ENCODE measurements at places on chromosomes 12 and 14.
A peak's percentile ranks its signal among the peaks of the same experiment; 100 is the strongest.

DNA sequence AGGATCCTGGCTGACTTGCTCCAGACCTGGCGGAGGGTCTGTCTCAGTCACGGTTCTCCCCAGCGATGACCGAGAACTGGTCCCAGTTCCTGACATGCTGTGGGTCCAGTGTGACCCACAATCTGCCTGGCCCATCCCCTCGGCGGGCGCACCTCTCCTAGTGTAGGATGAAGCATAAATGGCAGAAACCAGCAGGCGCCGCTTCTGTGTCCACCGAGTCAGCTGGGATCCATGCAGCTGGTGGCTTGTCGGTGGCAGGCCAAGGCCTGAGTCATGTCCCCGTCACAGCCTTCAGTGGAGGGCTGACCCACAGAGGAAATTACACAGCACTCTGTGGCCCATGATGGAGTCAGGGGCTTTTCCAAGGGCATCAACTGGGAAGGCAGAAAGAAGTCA is 38.5 kb downstream of the NFKBIA start:
- no peaks in the 10 kb centered on the region for H3K36me3 ChIP-seq
- no peak overlapping the region for H3K27ac ChIP-seq
- H3K4me1 ChIP-seq, result peaks cover 13% of the 10 kb centered on the region
- H3K27me3 ChIP-seq, result no peaks in the 10 kb centered on the region
- no peak for DNase-seq

GRCh38 chr14:26528415-26529182 is 69.2 kb downstream of the NOVA1 start:
- H3K4me1 ChIP-seq, result no peaks in the 10 kb centered on the region
- no peak overlapping the region for H3K27ac ChIP-seq
- no peaks in the 10 kb centered on the region for H3K36me3 ChIP-seq
- DNase-seq, result no peak
- no peak overlapping the region for H3K4me3 ChIP-seq
- H3K27me3 ChIP-seq, result no peaks in the 10 kb centered on the region

DNA sequence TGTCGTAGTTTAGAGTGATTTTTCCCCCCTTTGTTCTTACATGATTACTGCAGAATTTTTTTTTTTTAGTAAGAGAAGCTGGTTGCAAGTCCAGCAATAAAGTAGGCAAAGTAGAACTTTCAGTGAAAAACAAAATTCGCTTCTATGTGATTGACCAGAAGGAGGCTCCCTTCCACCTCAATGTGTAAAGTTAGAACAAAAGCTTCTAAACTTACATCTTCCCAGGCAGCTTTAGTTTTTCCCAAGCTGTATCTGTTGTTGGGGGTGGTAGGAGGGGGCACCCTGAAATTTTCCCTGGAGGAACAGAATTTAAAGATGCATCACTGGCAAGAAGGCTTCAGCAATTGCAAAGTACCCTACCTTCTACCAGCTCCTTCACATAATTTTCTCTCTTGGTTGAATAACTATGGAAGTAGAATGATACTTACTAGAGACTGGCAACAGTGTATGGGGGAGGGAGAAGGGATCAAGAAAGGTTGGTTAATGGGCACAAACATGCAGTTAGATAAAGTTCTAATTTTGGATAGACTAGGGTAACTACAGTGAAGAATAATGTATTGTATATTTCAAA is 87.3 kb upstream of the E2F7 start:
- no peak overlapping the region for H3K4me3 ChIP-seq
- H3K4me1 ChIP-seq, result no peaks in the 10 kb centered on the region
- peak; percentile 47 for DNase-seq
- H3K27ac ChIP-seq, result no peak overlapping the region

DNA sequence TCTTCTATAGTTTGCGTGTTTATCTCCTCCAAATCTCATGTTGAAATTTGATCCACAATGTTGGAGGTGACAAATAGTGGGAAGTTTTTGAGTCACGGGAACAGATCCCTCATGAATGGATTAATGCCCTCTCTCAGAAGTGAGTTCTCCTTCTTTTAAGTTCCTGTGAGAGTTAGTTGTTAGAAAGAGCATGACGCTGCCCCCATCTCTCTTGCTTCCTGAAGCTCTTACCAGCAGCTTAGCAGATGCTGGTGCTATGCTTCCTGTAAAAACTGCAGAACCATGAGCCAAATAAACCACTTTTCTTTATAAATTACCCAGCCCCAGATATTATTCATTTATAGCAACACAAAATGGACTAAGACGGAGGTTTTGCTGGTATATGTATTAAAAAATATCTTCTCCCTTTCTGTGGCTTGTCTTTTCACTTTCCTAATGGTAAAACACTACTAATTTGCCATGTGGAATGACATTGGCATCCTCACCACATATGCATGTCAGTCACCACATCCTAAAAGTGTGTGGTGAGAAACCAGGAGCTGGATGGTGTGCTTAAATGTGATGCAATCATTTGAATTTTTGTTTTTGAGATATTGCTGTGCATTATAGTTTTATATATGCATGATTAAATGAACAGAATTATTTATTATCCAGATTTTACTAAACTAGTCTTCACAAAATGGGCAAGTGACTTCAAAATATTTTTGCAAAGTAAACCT is 449.3 kb downstream of the ADAMTS20 start:
- H3K27me3 ChIP-seq, result no peaks in the 10 kb centered on the region
- H3K4me1 ChIP-seq, result no peaks in the 10 kb centered on the region
- no peak for DNase-seq
- no peak overlapping the region for H3K4me3 ChIP-seq
- H3K36me3 ChIP-seq, result no peaks in the 10 kb centered on the region

GRCh38 chr12:86719381-86719780 is 463.2 kb upstream of the MGAT4C start:
- no peaks in the 10 kb centered on the region for H3K4me1 ChIP-seq
- no peak overlapping the region for H3K27ac ChIP-seq
- no peak overlapping the region for H3K4me3 ChIP-seq
- no peaks in the 10 kb centered on the region for H3K27me3 ChIP-seq
- DNase-seq, result no peak

DNA sequence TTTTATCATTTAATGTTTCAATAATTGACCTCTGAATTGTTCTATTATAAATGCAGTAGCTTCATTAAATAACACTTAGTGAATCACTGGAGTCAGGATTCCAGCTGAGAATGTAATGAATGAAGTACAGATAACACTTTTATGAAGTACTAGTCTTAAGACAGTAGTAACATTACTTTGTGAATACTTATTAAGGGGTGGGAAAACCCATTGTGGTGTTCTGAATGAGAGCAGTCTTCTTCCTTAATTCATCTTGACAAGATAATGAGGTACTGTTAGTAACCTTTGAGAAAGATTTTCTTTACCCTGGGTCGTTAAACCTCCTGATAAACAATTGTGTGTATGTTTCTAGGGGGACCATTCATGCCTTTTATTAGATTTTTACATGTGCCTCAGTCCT is 12.7 kb downstream of the NUP107 start:
- H3K36me3 ChIP-seq, result peaks cover 67% of the 10 kb centered on the region
- DNase-seq, result no peak
- H3K27ac ChIP-seq, result no peak overlapping the region
- H3K4me1 ChIP-seq, result no peaks in the 10 kb centered on the region
- no peaks in the 10 kb centered on the region for H3K27me3 ChIP-seq

DNA sequence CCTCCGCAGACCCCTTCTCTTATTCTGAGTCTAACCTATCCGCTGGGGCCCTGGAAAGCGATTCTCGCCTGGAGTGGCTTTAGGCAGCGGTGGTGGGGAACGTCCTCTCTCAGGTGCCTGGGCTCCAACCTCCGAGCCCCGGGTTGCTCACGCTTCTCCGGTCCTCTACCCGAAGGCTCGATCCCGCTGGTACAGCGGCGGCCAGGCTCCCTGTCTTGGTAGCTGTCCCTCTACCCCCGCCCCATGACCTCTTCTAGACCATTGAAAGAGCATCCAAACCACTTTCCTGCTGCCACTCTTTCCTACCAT is 505 bp upstream of the HEBP1 start:
- H3K4me3 ChIP-seq, result peak overlapping the region; percentile 84
- H3K36me3 ChIP-seq, result no peaks in the 10 kb centered on the region
- H3K27ac ChIP-seq, result peak overlapping the region; percentile 78
- no peak for DNase-seq

GRCh38 chr12:5798242-5799015 is 146.6 kb downstream of the ANO2 start:
- peaks cover 20% of the 10 kb centered on the region for H3K27me3 ChIP-seq
- H3K4me3 ChIP-seq, result no peak overlapping the region
- no peak for DNase-seq
- H3K27ac ChIP-seq, result no peak overlapping the region
- no peaks in the 10 kb centered on the region for H3K4me1 ChIP-seq

GRCh38 chr12:95970905-95971304 is 25.2 kb downstream of the HAL start:
- H3K27me3 ChIP-seq, result no peaks in the 10 kb centered on the region
- DNase-seq, result no peak
- no peak overlapping the region for H3K27ac ChIP-seq

DNA sequence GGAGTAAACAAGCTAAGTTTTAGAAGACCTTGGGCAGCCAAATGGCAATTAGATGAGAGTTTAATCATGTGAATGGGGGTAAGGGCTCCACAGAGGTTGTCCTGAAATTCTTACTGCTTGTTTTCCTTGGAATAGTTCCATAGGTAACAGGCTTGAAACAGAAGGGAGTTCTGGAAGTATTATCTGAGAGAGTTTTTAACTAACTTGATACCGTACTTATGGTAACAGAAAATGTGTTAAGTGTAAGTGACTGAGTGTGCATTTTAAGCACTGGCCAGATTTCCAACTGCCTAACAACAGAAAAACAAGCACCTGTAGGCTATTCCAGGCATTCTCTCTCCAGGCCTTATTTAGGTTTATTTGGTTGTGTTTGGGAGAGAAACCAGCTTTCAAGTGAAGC is 414.6 kb upstream of the PDE3A start:
- no peak overlapping the region for H3K4me3 ChIP-seq
- no peaks in the 10 kb centered on the region for H3K4me1 ChIP-seq
- no peaks in the 10 kb centered on the region for H3K27me3 ChIP-seq
- H3K27ac ChIP-seq, result no peak overlapping the region
- H3K36me3 ChIP-seq, result no peaks in the 10 kb centered on the region

DNA sequence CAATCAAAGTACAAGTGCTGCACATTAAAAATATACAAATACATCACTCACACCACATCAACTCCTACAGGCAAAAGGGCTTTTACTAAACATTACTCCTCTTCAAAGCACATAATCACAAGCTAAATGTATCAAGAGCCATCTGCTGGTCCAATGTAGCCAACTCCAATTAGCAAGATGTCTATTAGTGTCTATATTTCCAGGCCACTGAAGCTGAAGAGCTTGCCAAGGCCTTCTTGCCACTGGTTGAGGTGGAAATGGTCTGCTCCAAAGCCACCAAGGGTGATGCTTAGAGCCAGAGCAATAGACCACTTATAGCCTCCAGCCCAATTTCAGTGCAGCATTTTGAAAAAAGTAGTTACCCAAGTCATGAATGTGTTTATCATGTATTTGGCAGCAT is 54.4 kb downstream of the RASSF9 start:
- H3K36me3 ChIP-seq, result no peaks in the 10 kb centered on the region
- peaks cover 28% of the 10 kb centered on the region for H3K4me1 ChIP-seq
- H3K27ac ChIP-seq, result no peak overlapping the region

GRCh38 chr14:51884086-51884927 is 23.9 kb downstream of the GNG2 start:
- no peaks in the 10 kb centered on the region for H3K27me3 ChIP-seq
- no peak overlapping the region for H3K27ac ChIP-seq
- H3K36me3 ChIP-seq, result no peaks in the 10 kb centered on the region
- no peak overlapping the region for H3K4me3 ChIP-seq
- peak; percentile 10 for DNase-seq

- H3K27me3 ChIP-seq, result no peaks in the 10 kb centered on the region
- no peaks in the 10 kb centered on the region for H3K4me1 ChIP-seq
- H3K4me3 ChIP-seq, result no peak overlapping the region
- H3K36me3 ChIP-seq, result no peaks in the 10 kb centered on the region
- no peak overlapping the region for H3K27ac ChIP-seq
- DNase-seq, result no peak
These were observed 88.1 kb upstream of the MANSC4 start for GRCh38 chr12:27868139-27868538.

GRCh38 chr14:33676135-33676566 is 274.7 kb downstream of the EGLN3 start:
- no peak overlapping the region for H3K4me3 ChIP-seq
- no peak overlapping the region for H3K27ac ChIP-seq
- peaks cover 27% of the 10 kb centered on the region for H3K4me1 ChIP-seq
- DNase-seq, result peak; percentile 74
- no peaks in the 10 kb centered on the region for H3K27me3 ChIP-seq

DNA sequence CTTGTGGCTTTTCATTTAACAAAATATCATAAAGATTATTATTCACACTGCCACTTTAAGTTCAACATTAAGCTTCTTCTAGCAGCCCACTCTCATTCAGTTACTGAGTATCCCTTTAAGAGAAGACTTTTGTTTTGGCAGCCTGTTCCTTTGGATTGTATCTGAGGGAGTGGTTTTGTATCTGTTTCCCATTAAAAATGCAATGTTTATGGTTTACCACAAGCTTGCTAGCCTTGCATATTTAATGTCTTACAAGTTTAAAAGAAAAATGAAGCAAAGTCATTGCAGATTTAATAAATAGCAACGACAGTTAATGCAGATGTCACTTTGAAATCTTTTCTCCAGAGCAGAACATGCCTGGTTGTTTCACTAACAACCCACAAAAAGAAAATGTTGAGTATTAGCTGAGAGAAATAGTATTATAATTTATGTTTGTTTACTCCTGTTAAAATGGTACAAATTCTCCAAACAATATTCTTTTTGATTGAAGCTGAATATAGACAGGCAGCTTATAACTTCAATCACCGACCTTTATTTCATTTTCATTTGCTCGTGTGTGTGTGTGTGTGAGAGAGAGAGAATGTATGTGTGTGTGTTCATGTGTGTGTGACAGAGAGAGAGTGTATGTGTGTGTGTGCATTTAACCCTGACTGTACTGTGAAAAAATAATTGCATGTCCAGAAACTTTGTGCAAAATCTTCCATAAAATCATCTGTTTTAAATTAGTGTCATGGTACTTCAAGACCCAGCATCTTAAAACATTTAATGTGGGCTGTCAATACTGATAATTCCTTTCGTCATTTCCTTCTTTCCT is 1.8 kb downstream of the DCN start:
- H3K27me3 ChIP-seq, result no peaks in the 10 kb centered on the region
- DNase-seq, result peak; percentile 33
- no peaks in the 10 kb centered on the region for H3K36me3 ChIP-seq
- H3K4me1 ChIP-seq, result peaks cover 11% of the 10 kb centered on the region
- no peak overlapping the region for H3K27ac ChIP-seq

All from A673 (cell line).